ENCODE measurements at places on chromosomes 2 and 18.

- no peak for DNase-seq
Measured at GRCh38 chr2:38076152-38076709, 280 bp upstream of the CYP1B1 start.

DNA sequence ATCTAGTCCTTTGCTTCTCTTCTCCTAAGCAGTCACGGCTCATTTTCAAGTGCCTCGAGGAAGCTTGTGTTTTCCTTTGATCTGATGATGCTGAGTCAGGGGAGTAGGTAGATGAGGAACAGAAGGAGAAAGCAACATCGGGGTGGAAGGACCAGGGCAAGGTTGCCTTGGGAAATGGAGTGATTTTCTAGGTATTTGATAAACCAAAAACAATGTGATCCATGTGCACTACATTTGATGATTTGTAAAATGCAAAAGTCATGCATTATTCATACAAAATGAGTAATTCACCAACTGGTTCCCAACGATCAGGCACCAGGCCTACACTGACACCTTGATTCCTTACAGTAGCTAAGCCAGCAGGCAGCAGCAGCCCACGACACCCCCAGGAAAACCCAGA, 205.3 kb downstream of the ANAPC1 start:
- DNase-seq: no peak

DNA sequence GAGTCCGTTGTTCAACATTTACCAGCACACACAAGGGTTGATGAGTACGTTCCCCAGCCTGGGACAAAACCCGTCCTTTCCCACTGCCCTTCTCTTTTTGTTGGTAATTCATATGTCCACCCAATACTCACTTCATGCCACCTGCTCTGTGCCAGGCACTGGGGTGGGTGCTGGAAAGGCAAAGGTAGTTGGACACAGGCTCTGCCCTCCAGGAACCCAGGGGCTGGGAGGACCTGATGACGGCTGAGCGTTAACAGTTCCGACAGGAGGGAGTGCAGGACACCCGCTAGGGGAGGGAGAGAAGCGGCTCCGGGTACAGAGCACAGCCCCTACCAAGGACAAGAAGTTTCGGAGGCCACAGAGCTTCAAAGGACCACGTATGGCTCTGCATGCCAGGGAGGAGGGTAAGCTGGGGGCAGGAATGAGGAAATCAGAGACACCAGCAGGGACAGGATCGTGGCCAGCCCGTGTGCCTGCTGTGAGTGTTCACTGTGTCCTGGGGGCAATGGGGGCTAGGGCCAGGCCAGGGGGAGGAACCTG, 134.1 kb upstream of the GPC1 start:
- no peak for DNase-seq

GRCh38 chr2:64754570-64754969, 100.9 kb upstream of the SERTAD2 start:
- DNase-seq: no peak

DNA sequence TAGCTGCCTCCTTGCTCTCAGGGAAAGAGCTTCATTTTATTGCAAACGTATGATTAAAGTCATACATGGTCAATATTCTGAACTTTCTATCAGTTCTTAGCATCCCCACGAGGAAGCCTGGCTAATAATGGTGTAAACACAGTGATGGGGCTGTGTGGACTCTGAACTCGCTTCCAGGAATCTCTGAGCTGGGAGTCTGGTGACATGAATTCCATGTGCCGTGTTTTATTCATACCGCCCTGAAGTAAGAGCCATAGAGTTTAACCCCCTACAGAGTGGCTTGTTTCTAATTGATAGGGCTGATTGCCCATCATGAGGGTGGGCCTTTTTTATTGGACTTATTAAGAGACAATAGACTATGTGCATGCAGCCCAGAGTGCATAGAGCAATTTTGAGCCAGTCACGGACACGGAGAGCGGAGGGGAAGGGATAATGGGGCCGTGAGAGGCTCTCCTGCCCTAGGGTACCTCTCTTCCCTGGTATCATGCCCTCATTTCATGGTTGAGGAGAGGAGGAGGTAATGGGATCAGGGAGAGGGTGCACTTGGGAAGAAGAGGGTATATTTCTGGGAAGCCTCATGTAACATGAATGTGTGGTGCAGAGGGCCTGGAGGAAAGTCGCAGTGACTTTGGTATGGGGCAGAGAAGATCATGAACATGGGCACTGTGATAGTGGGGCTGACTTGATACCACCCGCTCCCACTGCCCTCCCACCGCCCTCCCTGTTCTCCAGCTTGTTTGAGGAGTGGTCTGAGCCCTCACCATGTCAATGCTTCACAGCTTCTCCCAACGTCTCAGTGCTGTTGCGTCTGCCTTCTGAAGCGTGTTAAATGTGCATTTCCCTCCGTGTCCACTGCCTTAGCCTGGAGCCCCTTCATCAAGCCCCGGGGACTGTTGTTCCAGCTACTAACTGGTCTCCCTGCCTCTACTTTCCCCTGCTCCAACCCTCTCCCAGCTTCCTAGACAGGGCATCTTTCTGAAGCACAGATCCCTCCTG, 73.2 kb downstream of the IL1R2 start:
- no peak for DNase-seq

DNA sequence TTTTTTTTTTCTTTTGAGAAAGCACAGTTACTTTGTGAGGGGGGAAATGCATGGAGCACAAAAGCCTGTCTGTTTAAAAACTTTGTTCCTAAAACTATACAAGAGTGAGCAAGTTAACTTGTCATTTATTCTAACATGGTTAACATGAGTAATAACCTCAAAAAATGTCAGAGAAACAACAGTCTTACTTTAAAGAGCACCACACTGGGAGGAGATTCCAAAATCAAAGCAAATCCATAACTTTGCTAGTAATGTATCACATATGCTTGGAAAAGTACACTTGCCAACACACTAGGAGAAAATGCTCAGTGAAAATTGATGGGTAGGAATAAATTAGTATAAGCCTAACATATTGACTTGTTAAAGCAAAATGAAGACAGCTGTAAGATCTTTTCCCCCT, 157.1 kb downstream of the PRPF40A start:
- no peak for DNase-seq

DNA sequence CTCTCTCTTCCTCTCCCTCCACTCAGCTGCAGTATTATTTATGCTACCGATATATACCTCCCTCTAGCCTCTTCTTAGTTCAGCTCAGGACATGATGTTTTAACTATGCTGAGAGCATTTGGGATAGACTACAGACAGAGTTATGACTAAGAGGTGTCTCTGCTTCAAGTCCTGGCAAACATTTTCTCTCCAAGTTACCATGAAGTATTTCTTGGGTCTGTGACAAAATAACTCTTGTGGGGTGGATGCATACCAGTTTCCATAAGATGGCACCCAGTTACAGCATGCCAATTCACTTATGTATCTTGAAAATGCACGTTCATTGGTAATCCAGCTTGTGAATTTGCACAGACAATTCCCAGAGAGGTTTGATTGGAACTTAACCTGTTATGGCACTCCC, 737.6 kb downstream of the SLC4A3 start:
- DNase-seq: no peak

DNA sequence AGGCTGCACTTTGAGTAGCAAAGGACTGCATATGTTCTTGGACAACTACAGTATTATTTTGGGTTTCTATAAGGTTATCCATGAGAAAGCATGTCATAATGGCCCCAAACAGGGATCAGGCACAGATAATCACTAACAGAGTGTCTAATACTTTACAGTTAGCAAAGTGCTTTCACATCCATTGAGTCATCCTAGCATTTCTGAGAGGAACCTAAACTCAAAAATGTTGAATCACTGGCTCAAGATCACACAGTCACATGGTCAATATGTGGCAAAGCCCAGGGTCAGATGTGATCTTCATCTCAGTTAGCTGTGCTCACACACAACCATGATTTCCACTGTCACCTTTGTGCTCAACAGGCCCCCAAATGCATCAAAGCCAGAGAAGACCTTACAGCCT, 156.1 kb upstream of the VRK2 start:
- DNase-seq: no peak

DNA sequence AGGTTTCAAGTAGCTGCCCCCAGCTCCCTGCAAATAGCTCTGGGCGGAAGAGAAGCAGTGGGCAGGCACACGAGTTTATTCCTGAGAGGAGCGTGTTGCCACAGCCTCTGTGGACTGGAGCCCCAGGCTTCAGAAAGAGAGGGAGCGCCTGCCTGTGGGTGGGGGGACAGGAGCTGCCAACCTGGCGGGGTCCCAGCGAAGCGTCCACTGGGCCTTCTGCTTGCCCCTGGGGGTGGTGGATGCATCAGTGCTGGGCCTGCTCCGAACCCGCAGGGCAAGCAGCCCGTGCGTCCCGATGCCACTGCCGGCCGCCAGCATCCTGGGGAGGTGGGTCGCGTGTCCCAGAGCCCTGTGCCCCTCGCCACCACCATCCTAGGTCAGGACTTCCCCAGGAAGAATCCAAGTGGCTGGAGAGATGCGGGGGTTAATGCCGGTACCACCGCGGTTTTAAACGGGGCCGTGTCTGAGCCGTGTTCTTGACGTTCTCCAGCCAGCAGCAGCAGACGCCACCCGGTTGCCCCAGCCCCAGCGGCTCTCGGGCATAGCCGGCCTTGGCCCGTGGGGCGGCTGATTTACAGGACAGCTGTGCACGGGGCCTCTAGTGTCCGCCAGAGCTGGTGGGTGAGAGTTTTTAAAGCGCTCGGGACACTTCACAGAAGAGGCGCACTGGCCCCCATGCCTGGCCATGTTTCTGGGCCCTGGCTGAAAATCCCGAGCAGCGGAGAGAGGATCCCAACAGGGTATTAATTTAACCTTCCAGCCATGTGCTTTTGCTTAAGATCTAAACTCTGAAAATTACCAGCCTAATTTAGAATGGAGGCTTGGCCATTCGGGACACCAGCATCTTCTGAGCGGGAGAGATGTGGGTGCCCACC, 84.7 kb downstream of the NFATC1 start:
- DNase-seq: no peak

DNA sequence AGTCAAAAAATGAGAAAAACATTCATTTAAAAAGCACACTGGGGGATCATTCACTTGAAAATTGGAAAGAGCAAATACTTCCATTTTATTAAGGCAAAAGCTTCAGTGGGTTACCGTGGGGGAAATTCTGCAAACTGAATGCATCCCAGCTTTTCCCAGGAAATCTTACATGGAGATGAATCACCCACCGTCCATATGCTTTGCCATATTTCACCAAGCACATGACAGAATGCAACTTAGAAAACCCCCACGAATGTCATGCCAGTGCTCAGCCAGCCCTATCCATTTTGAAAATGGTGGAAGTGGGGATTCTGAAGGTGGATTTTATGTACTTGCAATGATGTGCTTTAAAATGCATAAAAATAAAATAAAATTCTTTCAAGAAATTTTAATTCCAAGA, 485.5 kb upstream of the ID2 start:
- no peak for DNase-seq

- no peak for DNase-seq
Measured at GRCh38 chr2:217960351-217960750, 42.4 kb downstream of the TNS1 start.

- DNase-seq: no peak
Measured at GRCh38 chr2:71830497-71831192, 317.0 kb downstream of the CYP26B1 start.

DNA sequence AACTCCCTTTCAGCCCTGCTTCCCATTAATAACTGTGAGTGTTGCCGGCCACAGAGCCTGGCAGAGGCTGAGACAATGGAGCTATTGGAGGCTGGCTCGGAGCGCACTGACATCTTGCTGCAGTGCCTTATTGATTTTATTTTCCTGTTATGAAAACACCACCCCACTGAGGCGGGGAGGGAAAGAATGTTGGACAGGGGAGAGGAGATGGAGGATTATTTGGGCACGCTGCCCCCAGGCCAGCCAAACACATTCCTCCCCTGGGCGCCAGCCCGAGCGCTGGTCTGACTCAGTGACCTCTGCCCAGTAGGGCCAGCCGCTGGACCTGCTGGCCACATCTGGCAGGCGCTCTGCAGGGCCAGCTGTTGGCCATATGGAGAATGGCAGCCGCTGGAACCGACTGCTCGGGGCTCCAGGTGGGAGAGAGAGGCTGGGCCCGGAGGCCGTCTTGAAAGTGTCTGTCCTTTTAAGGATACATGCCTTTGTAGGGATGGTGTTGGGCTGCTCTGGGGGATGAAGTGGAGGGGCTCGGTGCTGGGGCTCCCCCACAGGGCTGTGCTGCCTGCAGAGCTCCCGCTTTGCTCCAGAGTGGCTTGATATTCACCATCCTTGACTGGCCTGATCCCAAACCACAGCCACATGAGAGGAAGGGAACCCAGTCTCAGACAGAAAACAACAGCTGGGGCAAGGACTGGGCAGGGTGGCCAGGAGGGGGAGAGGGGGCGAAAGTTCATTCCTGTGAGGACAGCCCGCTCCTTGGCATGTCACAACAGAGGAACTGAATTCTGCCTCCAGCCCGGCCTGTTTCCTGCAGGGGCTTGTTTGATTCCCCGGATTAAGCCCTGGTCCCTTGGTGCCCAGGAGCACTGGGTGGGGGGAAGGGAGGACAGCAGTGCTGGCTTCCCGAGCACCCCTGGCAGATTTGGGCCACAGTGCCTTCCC, 179.0 kb downstream of the KLHL29 start:
- DNase-seq: no peak

DNA sequence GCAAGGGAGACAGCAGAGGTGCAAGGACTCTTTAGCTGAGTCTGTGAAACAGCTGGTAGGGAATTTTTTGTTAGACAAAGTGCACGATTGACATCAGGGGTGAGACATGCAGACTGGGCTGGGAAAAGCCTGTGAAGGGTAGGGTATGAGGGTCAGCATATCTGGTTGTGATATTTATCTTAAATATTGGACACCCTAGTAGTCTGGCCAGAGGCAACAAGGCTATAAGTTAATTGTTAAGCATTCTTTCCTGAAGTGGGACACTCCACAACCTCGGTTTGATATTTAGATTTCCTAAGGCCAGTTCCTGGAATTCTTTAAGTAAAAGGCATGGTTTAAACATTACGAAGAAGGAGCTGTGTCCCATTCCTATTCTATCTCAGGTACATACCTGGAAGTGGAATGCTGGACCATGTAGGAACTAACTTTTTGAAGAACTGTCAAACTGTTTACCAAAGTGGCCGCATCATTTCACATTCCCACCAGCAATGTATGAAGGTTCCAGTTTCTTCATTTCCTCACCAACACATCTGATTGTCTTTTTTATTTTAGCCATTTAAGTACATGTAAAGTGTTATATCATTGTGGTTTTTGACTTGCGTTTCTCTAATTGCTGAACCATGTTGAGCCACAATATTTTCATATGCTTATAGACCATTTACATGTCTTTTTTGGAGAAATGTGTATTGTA, 22.5 kb downstream of the EHBP1 start:
- no peak for DNase-seq

DNA sequence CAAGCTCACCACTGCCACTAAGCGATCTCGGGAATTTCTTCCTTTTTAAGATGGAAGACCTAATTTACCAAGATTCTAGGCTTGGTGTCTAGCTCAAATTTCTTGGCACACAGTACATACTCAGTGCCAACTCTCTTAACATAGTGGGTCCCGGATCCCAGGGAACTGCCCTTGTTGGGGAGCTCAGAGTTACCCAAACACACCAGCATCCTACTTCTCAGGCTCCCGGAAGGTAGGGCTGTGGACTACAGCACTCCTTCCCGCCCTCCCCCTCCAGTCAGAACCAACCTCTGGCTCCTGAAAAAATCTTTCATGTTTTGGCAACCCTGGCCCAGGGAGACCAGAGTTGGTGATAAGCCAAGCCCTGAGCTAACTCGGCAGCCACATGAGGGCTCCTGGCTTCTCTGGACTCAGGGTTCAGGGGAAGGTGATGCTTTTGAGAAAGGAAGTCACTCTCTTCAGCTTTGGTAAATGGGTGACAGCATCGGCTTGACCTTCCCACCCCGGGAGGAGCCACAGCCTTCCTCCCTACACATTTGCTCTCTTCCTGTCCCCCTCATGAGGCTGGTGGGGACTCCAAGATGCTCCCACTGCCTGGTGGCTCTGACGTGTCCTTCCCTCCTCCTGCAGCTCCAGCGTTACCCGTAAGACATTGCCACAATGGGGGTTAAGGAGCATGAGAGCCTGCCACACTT, 8.8 kb downstream of the ODC1 start:
- DNase-seq: no peak

- DNase-seq: no peak
Measured at GRCh38 chr18:3498698-3499471, 48.9 kb downstream of the TGIF1 start.

Data from stimulated activated CD8-positive, alpha-beta memory T cell treated with anti-CD3 and anti-CD28 coated beads, Interleukin-4, amount 100 ng/mL, for 1 hour (primary cell).